ENCODE measurements at places on chromosomes 16 and 17. TPM values are rescaled to one million over a fixed set of nuclear protein-coding genes. Genes with fewer than 3 reads are reported as not detected.

The KRTAP16-1 gene
- not detected for total RNA-seq

The SBK1 gene
- total RNA-seq = 2.6 TPM

The DNASE1L2 gene
- 1.4 TPM for total RNA-seq

The BCL6B gene
- 1.0 TPM for total RNA-seq

The CCT6B gene
- total RNA-seq = 0.92 TPM

All from activated CD8-positive, alpha-beta memory T cell treated with anti-CD3 and anti-CD28 coated beads for 36 hours (primary cell).